Smooth muscle cell of the brain vasculature (primary cell): ENCODE measurements at places on chromosomes 12 and 14.

DNA sequence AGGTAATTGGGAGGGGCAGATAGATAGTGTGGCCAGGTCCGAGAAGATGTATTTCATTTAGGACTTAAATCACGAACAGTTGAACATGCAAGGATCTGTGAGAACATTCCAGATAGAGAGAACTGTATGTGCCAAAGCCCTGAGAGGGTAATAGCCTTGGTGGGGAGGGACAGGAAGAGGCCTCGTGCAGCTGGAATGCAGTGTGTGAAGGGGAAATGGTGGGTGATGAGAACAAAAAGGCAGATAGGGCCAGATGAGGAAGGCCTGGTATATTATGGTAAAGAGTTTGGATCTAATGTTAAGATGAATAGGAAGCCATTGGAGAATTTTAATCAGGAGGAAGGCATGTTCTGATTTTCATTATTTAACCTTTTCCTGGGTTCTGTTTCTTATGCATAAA is 136.3 kb downstream of the TPH2 start:
- no peak for DNase-seq

DNA sequence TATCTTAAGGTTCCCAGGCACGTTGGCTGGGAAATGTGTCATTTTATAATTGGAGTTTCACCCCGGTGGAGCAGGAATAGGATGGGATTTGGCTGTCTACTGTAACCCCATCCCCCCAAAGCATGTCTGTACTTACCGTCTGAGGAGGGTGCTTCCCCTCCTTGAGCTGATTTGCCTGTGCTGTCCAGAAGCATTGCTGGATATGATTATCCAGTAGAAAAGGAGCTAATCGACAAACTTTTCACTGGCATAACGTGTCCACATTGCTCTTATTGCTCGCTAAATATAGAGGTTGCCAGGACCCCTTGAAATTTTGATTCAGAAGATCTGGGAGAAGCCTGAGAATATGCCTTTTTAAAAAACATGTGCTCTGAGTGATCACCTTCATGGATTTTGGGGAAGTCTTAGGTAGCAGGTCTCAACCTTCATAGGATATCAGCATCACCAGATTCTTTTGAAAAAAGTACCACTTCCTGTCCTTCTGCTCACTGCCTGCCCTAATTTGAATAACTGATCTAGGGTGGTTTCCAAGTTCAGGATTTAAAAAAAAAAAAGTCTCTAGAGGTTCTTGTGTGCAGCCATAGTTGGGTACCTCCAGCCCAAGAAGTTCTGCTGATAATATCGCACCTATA is 80.4 kb upstream of the KCNA1 start:
- no peak for DNase-seq

GRCh38 chr12:52721838-52722470 is 18.6 kb upstream of the KRT77 start:
- no peak for DNase-seq

DNA sequence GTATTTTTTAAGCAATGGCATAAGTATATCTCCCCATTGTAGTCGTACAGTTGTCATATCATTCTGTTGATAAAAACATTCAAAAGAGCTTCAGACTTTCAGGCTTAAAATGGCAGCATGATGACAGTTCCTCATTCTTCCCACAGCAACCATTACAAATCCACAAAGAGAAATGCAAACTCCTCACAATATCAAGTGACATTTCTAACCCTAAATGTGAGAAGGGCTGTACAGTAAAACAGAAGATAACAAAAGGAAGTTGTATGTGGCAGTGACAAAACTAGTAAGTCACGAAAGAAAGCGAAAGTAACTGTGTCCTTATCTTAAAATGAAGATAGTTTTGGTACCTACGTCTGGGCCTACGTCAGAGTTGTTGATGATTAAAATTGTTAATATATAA is 46.7 kb downstream of the GXYLT1 start:
- no peak for DNase-seq

GRCh38 chr14:89280600-89280999 is 136.4 kb downstream of the FOXN3 start:
- no peak for DNase-seq

GRCh38 chr12:124475295-124476010 is 92.0 kb downstream of the NCOR2 start:
- DNase-seq = no peak

DNA sequence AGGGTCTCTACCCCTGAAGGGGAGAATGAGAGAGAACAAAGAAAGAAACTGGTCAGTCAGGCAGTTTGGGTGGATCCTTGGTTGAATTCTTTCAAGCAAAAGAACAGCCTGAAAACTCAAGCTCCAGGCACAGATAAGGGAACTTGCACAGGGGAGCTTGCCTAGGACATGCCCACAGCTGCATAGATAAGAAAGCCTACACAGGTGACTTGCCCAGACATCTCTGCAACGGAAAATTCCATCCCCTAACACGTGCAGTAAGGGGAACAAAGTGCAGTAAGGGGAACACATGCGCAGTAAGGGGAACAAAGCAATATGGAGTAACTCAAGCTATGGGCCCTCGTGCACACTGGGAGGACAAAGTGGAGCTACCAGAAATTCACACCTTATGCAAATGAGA is 540.1 kb upstream of the MIS18BP1 start:
- DNase-seq = no peak

DNA sequence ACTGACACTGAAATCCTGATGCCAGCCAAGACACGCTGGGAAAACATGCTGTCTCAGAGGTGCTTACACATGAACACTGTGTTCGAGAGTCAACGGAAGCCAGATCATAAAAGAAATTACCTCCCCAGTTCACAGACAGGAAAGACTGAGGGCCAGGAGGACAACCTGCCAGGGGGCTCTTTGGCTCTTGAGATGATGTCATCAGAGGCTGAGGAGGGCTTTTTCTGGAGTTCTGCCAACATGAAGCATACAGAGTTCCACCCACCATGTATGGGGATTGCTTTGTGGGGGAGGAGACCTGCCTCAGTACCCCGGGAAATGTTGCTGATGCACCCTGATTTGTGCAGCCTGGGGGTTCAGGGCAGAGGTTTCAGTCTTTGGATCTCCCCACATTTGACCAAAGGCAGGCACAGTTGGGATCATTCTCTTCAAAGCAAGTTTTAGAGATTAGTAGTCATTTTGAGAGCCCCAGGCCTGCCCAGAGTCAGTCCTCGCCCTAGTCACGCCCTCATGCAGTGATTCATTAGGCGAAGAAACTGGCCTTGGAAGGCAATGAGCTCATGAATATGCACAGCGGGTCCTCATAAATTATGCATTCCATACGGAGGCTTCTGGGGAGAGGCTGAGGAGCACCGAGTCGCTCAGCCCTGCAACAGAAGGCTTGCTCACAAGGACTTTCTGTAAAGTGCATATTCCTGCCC is 34.9 kb upstream of the EML1 start:
- no peak for DNase-seq

DNA sequence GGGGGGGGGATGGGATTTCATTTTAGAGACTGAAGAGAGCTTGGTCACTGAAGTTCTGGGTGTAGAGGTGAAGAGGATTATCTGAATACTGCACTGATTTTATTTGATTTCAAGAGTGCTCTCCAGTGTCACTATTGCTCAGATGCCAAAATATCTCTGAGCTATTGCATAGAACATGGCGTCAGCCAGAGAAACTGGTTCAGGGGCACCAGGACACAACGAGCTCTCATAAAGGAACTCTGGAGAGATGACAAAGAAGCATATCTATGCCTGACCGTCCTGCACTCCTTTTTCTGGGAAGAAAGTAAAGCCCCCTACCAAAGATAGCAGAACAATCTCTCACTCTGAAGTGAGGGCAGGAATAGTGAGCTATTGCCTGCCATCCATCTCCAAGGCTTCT is 2.0 kb downstream of the SLC7A8 start:
- no peak for DNase-seq

- no peak for DNase-seq
Measured at GRCh38 chr12:75565795-75566194, 54.4 kb upstream of the KRR1 start.

DNA sequence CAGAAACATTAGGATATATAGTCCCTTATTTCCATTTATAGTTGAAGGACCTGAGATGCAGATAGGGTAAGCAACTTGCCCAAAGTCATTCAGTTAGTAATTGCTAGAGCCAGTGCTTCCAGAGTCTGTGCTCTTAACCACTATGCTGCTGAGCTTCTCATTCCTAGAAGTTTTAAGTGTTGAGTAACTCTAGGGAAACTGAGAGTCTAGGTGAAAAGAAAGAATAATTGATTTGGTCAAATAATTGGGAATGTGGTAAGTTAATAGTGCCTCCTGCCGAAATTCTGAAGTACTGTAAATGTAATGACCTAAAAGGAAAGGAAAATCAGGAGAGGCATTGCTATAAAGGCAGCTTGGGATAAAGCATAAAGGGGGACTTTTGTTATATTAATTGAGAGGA is 14.1 kb downstream of the PYROXD1 start:
- DNase-seq = no peak

- DNase-seq = no peak
Measured at GRCh38 chr12:132012919-132013568, 63.3 kb downstream of the EP400 start.

- no peak for DNase-seq
Measured at GRCh38 chr14:77910506-77910905, 110.6 kb downstream of the ADCK1 start.

DNA sequence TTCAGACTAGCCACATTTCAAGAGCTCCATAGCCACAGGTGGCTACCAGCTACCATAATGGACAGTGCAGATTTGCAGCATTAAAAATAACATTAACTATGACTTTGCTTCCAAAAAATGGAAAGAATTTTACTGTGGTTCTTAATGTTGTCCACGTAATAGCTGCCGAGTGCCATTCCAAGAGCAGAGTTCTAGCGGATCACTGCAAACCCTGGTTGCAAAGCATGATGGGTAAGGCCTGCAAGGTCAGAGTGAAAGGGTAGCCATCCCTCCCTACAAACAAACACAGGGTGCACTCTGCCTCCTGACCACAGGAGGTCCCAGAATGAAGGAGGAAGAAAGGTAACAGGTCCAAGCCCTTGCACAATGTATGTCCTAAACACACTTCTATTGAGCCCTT is 157.6 kb downstream of the DPF3 start:
- DNase-seq = no peak

DNA sequence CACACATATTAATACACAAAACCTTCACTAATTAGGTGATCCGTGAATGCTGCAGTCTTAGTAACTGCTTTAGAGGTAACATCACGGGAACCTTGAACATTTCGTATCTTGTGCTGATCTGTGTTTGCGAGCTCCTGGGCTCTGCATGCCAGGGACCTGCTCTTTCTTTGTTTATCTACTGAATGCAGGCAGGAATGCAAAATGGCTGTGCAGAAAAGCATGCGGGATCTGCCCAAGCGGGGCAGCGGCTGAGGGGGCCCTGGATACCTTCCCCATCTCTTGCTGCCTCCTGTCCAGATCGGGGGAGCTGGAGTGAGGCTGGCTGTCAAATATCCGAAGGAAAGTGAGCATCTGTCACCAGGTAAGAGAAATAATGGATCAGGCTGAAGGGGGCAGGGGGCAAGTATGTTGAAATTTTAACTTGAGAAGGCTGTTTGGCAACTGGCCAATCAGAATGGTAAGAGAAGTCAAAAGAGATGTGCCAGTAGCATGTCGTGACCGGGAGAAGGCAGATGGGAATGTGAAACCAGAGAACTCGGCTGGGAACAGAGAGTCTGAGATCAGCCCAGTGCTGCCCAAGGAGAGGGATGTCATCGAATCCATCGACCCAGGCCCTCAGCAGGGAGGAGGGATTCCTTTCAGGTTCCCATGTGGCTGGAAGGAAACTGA is 191.4 kb downstream of the TTC7B start:
- no peak for DNase-seq

DNA sequence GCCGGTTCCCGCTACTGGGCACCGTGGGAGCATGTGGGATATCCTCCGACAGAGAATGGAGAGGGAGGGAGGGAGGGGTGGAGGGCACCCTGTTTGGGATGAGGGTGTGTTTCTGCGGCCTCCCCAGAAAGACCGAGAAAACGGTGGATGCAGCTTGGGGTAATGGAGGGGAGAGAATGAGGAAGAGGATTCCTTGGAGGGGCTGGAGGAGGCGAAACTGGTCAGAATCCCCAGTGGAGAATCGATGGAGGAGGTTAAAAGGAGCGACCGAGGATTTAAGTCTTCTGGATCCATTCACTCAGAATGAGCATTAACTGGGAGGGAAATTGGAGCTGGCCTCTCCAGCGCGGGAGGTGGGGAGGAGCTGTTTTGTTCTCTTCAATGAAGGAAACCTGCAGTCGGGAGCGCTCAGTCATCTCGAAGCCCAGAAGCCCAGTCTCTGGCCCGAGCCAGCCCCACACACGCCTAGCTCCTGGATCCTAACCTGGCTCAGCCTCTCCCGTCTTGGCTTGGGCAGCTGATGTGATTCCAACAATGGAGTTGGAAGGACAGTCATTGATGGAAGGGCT is 581 bp downstream of the ARG2 start:
- no peak for DNase-seq

GRCh38 chr14:105060751-105061427 is 4.3 kb downstream of the GPR132 start:
- no peak for DNase-seq

- no peak for DNase-seq
Measured at GRCh38 chr12:90851800-90852718, 102.9 kb downstream of the CCER1 start.
